ENCODE measurements at places on chromosomes 6 and 20. TPM values are rescaled to one million over a fixed set of nuclear protein-coding genes. Genes with fewer than 3 reads are reported as not detected.

IL20RA gene
- total RNA-seq: not detected

SPTLC3 gene
- not detected for total RNA-seq

HAO1 gene
- total RNA-seq: not detected

CALHM6 gene
- not detected for total RNA-seq

HIVEP2 gene
- 3.9 TPM for total RNA-seq

TRAPPC3L gene
- not detected for total RNA-seq

LPA gene
- total RNA-seq: not detected

TRIM15 gene
- not detected for total RNA-seq
